Stimulated activated CD4-positive, alpha-beta T cell treated with anti-CD3 and anti-CD28 coated beads, TNF-alpha, amount 100 ng/mL, for 4 hours (primary cell): ENCODE measurements at places on chromosomes 1 and 21.

DNA sequence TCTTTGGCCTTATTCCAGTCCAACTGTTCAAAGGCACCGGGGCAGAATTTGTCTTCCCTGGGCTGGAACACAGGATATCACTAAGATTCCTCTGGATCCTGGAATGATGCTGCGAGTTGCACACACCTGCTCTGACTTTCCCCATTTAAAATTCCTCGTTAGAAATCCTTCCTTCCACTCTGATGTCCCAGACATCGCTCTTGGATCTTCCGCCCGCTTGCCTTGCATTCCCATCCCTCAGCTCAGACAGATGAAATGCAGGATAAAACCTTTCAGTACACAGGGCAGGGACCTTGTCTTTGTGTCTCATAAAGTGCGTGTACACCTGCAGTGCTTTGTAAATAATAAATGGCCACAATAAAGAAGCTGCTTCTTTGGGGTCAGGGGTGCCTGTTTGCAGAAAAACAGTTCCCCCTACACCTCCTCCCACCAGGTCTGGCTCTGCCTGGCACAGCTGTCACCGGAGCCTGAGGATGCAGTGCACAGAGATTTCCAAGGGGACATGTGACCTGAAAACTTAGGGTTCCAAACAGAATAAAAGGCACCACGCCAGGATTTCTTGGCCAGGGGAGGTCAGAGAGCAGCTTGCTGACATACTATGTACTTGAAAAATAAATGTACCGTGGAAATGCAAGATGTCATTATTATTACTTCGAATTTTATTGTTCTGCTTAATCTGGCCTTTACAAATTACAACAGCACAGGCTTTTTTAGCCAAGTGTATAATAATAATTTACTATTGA is 62.9 kb upstream of the SYT6 start:
- DNase-seq = no peak

GRCh38 chr1:235402457-235403200 is 35.4 kb downstream of the TBCE start:
- DNase-seq = no peak

GRCh38 chr1:184911103-184911745 is 63.1 kb downstream of the NIBAN1 start:
- DNase-seq = no peak

- DNase-seq = no peak
Measured at GRCh38 chr1:115867216-115867615, 26.3 kb upstream of the NHLH2 start.

DNA sequence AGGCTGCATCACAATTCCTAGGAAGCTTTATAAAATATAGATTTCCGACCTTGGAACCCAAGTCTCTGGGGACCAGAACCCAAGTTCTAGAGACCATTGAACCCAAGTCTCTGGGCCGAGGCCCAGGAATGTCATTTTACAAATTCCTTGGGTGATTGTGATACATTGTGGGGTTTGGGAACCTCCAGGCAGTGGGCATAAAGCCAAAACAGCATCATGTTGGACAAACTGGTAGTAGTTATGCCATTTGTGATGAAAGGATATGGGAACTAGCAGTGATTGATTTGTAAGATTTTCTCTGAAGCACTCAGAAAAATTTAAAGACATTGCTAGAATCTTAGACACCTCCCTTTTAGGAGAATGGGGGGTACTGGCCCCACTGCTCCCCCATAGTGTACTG is 160.2 kb downstream of the HIVEP3 start:
- DNase-seq = no peak

DNA sequence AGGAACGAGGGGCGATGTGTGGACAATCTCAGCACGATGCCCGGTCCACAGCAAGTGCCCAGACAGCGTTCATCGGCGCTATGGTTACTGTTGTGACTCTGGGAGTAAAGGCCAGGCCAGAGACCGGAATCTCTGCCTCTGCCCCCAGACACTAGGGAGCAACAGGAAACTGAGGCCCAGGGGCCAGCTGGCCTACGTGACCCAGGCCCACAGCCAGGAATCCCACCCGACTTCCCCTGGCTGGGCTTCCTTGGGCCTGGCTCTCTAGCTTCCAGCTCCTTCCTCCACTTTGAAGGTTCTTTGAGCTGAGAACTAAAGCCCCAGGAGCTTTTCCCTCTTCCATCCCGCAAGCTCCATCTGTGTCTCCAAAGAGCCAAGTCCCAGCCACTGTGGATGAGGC is 4.6 kb downstream of the LRP8 start:
- DNase-seq = no peak

GRCh38 chr1:248406721-248407692 is 4.2 kb downstream of the OR2T1 start:
- DNase-seq = no peak

DNA sequence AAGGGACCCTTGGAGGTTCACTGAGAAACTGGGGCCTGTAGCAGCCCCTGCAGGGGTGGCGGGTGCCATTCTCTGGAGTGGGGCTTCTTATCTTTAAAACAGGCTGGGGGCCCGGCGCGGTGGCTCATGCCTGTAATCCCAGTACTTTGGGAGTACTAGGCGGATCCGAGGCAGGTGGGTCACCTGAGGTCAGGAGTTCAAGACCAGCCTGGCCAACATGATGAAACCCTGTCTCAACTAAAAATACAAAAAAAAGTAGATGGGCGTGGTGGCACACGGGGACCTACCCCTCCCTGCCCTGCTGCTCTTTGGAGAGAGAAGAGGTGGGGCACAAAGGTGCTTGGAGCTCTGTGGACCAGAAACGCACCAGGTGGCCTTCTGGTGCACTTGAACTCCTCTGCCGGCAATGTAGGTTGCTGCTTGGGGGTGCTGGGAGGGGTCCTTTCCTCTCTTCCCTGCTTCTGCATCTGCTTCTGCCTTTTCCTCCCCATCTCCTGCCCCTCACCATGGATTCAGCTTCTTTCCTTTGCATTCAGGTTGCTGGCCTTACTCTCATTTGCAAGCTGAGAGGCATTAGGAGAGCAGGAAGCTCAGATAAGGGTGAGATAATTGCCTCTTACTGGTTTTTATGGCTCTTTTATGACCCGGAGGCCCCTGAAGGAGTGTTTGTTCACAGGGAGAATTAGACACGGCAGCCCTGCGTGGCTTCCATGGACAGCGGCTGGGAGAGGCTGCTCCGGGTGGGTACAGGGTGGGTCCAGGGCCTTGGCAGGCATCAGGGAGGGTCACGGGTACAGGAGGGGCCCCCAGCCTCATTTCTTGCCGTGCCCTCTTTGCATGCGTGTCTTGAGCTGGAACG is 57.4 kb downstream of the ARHGEF10L start:
- no peak for DNase-seq

DNA sequence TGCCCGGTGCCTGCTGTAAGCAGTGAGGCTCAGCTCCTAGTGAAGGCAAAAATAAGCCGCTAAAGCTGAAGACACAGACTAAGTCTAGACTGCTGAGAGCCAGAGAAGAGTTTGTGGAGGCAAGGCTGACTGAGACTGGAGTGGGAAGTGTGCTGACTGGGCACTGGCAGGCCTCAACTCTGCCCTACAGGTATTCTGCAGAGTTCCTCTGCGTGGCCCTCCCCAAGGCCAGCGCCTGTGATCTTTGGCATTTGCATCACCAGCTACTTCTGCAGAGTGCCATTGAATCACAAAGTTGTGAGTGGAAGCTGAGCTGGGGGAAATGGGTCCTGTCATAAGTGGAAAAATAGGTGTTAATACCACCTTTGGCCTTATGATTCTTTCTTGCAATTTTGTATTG is 905.7 kb downstream of the PLA2G4A start:
- DNase-seq = no peak

- peak; percentile 29 for DNase-seq
Measured at GRCh38 chr1:42913426-42914091, 45.1 kb downstream of the SLC2A1 start.

- no peak for DNase-seq
Measured at GRCh38 chr1:55425310-55425930, 210.3 kb upstream of the USP24 start.

DNA sequence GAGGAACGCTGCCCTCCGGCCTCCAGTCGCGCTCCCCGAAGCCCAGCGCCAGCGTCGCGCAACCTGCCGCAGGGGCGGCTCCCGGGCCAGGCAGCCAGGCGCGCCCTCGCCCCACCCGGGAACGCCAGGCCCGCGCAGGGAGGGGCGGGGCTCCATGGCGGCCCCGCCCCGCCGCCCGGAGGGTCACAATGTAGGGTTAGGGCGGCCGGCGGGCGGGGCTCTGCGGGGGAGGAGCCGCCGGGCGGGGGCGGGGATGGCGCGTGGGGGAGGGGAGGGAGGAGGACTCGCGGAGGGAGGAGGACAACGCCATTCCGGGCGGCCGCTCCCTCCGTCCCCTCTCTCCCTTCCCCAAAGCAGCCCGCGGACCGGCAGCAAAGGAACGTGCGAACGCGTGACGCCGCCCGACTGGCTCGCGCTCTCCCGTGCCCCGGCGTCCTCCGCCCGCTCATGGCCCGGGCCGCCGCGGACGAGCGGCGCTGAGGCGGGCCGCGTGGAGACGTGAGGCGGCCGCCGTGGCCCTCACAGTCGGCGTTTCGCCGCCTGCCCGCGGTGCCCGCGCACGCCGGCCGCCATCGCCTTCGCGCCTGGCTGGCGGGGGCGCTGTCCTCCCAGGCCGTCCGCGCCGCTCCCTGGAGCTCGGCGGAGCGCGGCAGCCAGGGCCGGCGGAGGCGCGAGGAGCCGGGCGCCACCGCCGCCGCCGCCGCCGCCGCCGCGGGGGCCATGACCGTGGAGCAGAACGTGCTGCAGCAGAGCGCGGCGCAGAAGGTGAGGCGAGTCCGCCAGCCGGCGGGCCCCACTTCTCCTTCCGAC is at the start of gene USP25:
Gene USP25 (plus strand): TSS at position 309 of the 810 bp plus-strand sequence. CDS start 412 bp downstream, at position 721.
- DNase-seq = peak; percentile 89

DNA sequence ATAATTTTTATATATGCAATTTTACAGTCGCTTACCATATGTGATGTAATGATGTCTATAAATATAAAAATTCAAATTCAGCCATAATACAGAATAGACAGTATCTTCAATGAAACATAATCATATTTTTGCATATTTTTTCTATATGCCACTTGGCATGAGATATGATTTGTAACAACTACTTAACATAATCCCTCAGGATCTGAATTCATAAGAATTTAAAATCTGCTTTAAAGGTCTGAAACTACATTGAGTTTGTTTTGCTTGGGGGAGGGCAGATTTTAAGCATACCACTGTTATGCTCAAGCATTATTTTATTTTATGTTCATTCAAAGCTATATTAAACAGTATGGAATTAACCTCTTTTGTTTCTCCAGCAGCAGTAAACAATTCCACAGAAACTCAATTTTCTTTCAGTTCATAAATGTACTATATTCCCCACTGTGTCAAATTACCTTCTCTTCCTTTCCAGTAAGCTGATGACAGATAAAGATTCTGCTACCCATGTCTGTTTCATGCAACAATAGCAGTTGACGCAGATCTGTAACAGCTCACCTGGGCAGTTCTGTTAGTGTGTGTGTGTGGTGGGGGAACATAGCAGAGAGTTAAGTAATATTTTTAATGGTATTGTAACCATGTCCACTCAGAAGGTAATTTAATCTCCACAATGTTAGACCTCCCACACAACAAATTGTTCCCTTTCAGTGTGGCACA is 224.8 kb downstream of the NTNG1 start:
- no peak for DNase-seq

DNA sequence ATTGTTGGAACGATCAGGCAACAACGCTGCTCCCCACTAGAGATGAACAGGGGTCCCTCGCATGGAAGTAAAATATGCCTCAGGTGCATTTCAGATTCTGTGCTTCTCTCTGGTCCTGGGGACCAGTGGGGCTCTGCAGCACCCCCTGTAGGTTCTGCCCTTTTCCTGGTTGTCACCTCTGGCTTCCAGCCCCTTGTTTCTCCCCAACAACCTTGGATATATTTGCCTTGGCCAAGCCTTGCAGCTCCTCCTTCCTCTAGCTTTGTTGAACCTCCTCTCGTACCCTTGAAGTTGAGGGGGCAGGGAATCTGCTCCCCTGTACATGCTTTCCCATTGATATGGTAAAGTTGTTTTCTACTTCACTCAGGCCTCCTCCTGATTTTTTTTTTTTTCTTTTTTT is 5.4 kb upstream of the RGSL1 start:
- no peak for DNase-seq

DNA sequence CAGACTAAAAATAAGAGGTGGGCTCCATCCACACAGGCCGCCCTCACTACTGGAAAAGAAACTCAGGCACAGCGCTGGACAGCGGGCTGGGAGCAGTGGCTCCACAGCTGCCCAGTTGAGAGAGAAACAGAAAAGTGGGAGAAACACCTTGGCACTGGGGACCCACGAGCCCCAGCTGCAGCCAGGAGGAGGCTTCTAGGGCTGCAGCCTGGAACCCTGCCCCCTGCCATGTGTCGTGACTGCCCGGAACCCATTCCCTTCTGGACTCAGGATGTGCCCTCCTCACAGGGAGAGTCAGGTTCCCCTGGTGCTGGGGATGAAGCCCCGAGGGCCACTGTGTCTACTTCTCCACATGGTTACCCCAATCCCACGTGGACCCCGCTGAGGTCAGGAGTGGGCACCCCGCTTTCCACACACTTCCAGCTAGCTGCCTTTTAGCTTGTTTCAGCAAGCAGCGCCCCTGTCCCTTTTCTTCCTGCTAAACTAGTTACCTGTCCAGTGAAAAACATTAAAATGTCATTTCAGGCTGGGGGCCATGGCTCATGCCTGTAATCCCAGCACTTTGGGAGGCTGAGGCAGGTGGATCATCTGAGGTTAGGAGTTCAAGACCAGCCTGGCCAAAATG is 35.9 kb downstream of the PARP1 start:
- DNase-seq = no peak

- no peak for DNase-seq
Measured at GRCh38 chr1:4149831-4150230, 249.8 kb upstream of the C1orf174 start.

DNA sequence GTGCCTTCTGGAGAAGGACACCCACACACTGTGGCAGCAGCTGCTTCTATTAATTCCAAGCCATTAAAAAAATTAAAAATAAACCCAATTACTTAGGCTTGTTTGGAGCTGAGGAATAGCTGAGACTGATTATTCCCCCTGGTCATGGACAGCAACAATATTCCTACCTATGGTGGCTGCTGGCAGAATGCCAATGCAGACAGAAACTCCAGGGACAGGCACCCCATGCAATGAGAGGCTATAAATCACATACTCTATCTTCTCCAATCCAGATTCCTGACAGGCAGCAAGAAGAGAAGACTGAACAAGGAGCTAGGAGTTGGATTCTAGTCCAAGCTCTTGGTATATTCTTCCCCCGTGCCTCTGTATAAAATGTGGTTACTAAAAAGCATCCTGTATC is 275.4 kb upstream of the BEND5 start:
- no peak for DNase-seq

DNA sequence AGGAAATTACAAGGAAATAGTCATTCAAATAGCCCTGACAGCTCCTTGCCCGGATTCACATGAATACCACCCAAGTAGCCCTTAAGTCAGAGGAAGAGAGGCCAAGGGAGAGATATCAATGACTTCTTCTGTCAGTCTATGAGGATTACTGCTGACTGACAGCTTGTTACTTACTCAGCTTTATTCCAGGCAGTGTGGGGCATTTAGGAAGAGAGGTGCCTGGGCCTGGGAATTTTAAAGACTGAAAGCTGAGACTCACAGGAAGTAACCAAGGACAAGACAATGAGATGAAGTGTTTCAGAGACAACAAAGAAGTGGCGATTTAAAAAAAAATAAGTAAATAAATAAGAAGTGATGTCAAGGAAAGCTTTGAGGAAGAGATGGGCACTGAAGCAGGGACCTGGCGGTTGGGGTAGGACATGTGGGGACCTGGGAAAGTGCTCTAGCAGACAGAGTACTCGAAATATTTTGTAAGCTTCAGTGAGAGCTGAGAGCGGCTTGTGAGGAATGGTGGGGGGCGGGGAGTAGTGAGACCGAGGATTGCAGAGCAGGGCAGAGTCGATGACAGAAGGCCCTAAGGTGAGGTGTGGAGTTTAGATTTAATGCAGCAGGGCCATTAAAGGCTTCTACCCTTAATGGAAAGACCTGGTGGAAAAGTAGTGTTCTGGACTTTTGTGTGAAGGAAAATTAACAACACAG is 58.9 kb downstream of the ST3GAL3 start:
- no peak for DNase-seq
